Sigmoid colon (tissue), 7 donors: ENCODE measurements at places on chromosomes 3 and 15.

- DNase-seq, result no peak
Observed at GRCh38 chr3:141986548-141987107, 110.2 kb downstream of the ATP1B3 start.

GRCh38 chr3:64384561-64384960, 159.3 kb upstream of the PRICKLE2 start:
- no peak for DNase-seq

GRCh38 chr3:174097686-174098085, 700.1 kb downstream of the NLGN1 start:
- no peak for DNase-seq

- no peak for DNase-seq
Observed at GRCh38 chr15:36497901-36498300, 81.5 kb upstream of the CDIN1 start.

- DNase-seq, result no peak
Observed at GRCh38 chr3:45194791-45195190, 31.3 kb downstream of the TMEM158 start.

GRCh38 chr15:52796753-52797520, 6.8 kb upstream of the ONECUT1 start:
- no peak for DNase-seq

DNA sequence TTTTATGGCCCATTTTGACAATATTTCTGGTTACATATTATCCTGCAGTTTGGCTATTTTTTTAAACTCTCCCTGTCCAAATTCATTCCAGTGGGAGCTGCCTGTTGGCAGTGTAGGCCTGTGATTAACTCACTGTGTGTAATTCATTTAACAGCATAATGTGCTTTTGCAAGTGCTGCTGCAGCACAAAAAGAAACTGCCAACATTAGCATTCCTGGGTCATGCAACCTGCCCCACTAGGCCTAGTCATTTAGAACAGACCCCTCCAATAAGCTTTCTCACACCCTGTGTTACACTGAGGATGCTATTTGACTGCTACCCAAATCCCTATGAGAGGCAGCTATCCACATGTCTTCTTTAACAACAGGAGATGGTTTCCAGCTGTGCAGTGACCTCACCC, 251.2 kb upstream of the UBE2E2 start:
- DNase-seq, result no peak

DNA sequence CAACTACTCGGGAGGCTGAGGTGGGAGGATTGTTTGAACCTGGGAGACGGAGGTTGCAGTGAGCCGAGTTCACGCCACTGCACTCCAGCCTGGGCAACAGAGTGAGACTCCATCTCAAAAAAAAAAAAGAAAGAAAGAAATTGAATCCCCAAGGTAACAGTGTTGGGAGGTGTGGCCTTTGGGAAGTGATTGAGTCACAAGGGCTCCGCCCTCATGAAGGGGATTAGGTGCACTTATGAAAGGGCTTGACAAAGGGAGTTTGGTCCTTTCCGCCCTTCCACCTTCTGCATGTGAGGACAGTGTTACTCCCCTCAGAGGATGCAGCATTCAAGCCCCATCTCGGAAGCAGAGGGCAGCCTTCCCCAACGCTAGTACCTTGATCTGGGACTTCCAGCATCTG, 21.3 kb downstream of the POC1A start:
- DNase-seq, result no peak

DNA sequence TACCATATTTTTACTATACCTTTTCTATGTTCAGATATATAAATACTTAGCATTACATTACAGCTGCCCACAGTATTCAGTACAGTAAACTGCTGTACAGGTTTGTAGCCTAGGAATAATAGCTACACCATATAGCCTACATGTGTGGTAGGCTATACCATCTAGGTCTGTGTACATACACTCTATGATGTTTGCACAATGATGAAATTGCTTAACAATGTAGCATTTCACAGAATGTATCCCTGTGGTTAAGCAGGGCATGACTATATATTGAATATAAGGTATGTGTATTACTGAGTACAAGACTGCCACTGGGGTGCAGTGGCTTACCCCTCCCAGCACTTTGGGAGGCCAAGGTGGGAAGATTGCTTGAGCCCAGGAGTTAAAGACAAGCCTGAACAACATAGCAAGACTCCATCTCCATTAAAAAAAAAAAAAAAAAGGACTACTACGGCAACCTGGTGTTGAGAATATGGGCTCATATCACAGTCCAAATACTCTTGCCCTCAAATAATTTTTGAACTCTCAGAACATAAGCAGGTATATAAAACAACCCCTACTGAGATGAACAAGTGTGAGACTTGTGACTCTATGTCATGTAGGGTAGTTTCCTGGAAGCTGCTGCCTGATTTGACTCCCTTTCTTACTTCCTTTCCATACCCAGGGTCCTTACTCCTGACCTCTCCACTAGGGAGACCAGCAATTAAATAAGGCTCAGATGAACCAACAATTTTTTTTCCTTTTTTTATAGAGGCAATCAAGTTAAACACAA, 4.8 kb downstream of the PPP1R14D start:
- no peak for DNase-seq

DNA sequence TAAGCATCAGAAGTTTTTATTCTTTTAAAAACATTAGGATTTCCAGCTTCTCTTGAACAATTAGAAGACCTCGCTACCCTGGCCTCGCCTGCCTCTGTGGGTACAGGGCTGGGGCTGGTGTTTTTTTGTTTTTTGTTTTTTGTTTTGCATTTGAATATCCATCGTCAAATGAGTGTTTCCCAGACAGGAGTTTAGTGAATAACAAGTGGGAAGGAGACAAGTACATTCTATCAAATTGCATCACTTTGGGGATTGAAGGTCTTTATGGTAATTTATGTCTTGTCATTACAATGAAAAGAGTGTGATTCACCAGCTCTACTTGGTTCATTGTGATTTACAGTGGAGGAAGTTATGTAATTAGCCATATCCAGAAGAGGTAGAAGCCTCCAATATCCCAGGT, 161.1 kb upstream of the UBE2E1 start:
- DNase-seq, result no peak

DNA sequence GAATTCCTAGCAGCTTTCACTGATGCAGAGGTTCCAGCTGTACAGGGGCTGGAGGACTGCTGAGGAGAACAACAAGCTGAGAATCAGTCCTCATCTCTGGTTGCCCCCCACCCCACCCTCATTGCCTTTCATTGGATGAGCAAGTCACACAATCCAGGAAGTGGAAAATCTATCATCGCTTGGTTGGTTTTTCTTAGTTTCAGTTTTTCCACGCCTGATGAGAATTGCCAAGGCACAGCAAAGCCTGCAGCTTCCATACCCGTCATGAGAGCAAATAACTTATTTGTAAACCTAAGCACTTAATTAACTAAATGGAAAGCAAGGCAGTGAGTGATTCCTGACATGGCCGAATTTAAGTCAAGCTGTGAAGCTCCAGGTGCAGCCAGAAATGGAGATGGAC, 21.4 kb upstream of the LIPC start:
- no peak for DNase-seq

GRCh38 chr3:14323401-14324223, 78.8 kb upstream of the SLC6A6 start:
- DNase-seq, result no peak

GRCh38 chr3:72997421-72997961, 880 bp downstream of the PPP4R2 start:
- DNase-seq, result no peak

DNA sequence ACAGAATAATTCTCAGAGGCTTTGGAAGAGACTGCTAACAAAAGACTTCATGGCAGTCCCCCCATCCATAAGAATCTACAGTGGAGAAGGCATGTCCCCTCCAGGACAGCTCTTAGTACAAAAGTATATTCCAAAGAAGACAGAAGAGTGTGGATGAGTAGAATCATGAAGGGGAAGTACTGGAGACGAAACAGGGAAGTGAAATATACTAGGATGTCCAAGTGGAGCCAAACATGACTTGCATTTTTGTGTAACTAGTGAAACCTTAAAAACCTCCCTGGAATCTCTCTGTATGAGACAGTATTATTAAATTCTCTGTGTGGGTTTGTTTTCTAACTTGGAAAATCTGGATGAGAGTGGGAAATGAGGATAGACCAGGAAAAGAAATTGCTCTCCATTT, 312.4 kb downstream of the RSL24D1 start:
- DNase-seq, result no peak

GRCh38 chr3:42714171-42714852, 11.7 kb upstream of the HHATL start:
- DNase-seq, result no peak

DNA sequence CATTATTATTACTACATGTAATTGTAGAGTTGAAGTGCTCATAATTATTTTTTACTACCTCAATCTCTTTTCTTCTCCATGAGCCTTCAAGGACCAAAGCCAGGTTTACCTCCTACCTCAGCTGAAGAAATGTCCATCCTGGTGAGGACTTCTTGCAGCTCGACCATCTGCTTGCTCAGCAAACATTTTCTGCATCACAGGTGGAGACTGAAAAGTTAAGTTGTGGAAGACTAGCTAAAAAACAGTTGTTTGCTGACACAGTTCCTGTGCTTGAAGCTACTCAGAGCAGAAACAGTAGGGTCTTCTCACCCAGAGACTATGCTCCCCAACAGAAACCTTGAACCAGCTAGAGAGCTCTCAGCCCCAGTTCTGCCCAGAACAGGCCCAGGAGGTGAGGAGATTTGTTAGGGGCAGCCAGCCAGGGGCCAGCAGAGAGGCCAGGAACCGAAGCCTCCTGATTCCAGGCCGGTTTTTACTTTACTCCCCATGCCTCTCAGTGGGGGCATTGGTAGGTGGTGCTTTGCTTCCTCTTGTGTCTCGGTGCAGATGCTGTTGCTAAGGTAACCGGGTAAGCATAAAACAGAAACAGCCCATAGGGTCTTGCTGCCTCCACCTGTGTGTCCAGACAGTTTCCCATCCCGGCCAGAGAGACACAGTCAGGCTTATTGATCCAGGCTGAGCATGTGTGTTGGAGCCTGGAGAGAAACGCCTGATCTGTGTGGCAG, 54.9 kb downstream of the CCNL1 start:
- no peak for DNase-seq

DNA sequence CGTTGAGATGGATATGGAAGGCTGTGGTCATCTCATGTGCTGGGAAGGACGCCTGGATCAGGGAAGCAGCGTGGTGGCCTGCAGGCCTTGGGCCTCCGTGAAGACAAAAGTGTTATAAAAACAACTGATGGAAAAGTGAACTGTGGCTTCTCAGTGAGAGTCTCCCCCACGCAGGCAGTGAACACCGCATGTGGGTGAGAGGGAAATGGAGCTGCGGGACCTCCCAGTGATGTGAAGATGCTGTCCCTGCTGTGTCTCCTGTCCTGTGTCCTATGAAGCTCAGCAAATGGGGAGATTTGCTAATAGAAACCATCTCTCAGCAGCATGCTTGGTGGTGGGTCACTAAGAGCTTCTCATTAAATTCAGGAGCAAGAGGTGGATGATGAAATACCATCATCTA, 25.1 kb downstream of the NSMCE3 start:
- no peak for DNase-seq

DNA sequence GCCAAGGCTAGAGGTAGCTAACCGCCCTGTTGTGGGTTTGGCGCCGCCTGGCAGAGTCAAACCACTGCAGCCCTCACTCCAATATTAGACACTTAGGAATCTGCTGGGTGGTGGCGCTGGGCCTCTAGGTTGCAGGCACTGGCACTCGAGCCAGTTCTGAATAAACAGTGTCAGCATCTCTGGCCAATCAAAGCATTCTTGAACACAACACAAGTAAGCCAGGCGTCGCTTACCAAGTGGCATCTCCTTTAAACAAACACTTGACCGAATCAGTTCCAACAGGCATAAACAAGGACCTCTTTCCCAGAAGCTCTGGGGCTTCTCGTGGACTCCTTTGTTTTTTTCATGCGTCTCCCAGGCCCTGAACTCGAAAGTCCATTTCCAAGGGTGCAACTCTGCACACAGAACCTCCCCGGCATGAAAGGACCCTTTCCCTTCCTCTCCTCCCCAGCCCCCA, 82.3 kb downstream of the LRIG1 start:
- peak; percentile 90 for DNase-seq

DNA sequence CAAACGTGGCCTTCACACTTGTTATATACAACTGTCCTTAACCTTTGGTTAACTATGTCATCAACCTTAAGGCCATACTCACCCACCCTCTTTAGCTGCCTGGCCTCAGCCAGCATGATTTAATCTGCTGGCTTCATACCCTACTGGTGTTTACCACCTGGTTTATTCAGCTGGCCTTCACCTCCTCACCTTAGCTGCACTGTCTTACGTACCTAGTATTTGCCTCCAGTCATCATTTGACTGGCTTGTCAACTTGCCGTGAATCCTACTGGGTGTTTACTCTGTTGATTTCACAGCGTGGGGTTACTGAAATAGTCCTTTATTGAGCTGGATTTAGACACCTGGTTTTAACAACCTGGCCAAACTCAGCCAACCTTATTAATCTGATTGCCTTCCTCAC, 102.8 kb downstream of the IL12A start:
- DNase-seq, result no peak

DNA sequence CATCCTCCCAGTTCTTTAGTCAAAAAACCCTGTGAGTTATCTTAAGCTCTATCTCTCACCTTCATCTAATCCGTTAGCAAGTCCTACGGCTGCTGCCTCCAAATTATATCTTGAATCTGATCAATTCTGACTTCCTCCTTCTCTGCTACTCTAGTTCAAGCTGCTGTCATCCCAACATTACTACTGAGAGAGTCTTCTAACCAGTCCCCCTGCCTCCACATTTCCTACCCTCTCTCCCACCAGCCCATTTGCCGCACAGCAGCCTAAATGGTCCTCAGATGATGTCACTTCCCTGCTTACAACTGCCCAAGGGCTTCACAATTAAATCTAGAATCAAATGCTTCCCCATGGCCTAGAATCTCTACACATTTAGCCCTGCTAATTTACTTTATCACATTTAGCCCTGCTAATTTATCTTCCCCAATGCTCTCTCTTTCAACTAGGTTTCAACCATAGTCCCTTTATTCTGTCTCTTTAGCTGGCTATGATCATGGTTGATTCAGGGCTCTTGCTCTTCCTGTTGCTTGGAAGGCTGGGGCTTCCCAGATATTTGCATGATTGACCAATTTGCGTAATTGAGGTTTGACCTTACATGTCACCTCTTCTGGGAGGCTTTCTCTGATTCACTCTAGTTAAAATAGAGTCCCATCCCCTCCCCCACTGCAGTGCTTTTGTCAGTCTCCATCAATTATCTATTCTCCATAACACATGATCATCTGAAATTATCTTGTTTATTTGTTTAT, 11.0 kb upstream of the ARL14 start:
- no peak for DNase-seq

- no peak for DNase-seq
Observed at GRCh38 chr15:82549199-82549665, 9.0 kb upstream of the RPS17 start.

DNA sequence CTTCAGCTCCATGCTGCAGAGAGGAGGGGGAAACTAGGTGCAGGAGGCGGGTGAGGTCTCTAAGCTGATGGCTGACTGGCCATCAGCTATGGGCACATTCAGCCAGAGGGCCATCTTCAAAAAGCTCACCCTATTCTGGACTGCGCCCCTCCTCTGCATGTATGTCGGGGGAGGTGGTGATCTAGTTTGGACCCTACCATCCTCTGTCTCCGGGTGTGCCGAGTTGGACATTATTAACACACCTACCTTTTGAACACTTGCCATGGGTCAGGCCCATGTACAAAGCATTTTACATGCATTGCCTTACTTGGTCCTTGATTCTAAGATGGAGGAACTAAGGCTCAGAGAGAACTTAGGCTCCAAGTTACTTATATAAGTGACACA, 1.4 kb downstream of the NISCH start:
- DNase-seq, result no peak

- no peak for DNase-seq
Observed at GRCh38 chr3:29711255-29711771, 430.4 kb downstream of the RBMS3 start.

GRCh38 chr15:52294881-52295420, 653 bp downstream of the MYO5C start:
- DNase-seq, result no peak
